ENCODE measurements at places on chromosomes 16 and 17. TPM values are rescaled to one million over a fixed set of nuclear protein-coding genes. Genes with fewer than 3 reads are reported as not detected.

GRCh38 chr17:69696650-69697049, 282.2 kb downstream of the MAP2K6 start:
- DNase-seq = no peak

- DNase-seq = no peak
These were observed 87.0 kb downstream of the ABCC1 start for GRCh38 chr16:16036359-16036792.

DNA sequence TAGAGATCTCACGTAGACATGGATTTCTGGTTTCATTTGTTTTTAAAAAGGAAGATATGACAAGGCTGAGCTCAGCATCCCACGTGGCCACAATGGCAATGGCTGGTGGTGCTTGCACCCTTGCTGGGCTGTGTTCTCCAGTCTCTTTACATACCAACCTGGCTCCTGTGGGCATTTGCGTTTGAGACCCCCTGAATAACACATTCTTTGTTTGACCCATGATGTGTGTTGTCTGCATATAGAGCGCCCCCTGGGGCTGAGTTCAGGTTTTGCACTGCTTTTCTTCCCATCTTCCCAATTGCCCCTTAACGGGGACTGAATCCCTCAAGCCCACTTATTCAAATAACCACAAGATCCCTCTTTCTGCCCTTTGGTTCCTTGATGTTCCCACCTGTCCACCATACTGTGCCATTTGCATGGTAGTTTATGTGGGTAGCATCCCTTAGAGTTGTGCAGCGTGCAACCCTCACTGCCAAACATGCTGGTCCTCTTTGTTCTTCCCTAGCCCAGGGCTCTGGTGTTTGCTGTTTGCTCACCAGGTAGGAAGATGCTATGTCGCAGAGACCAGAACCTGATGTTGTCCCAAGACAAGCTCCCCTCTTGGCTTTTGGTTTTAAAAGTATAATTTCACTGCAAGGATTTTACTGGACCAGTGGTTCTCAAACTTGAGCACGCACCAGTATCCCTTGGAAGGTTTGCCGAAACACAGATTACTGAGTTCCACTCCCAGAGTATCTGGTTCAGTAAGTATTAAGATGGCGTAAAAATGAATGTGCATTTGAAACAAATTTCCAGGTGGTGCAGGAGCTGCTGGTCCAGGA, 38.5 kb upstream of the NKD1 start:
- peak; percentile 40 for DNase-seq

DNA sequence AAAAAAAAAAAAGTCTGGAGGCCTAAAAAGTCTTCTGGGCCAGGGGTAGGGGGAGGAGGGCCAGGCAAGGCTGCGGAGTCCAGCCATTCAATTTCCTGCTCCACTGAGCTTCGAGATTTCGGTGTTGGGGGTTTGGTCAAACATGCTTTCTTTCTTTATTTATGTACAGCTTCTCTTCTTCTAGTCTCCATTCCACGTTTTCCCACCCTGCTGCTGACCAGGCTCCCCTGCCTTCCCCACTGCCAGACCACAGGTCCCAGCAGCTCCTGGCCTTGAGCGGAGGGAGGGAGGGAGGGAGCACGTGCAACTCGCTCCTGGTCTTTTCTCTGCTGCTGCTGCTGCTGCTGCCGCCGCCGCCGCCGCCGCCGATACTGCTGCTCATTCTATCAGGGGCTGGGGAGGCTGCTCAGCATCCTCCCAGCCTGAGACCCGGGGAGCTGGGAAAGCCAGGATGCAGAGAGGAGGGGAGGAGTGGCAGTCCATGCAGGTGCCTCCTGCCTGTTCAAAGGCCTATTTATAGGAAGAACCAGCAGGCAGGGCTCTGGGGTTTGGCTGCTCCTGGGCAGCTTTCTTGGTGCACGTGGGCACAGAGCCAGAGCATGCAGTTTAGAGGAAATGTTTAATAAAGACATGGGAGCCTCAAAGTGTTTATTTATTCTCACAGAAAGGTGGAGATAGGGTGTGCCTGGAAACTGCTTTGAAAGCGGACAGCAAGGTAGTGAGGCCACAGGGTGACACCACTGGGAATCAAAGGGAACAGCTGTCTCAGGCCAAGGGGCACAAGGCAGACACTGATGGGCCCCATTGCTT, 23.4 kb upstream of the ZFHX3 start:
- DNase-seq = no peak

GRCh38 chr16:23668873-23669272, 9.8 kb upstream of the PLK1 start:
- DNase-seq = no peak

DNA sequence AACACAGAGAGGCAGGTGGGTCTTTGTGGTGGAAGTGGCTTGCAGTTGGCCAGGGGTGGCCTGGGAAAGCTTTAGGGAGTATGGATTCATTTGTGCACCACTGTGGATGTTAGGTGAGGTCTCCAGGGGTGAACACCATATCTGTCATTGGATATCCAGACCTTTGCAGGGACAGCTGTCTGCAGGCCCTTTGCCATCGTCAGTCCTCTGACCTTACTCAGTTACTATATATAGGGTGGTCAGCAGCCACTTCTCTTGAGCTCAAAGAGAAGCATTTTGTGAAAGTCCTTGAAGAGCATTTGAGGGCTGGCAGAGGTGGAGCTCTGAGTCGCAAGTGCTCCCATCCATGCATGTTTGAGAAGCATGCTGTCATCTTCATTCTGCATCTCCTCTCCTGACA, 40.4 kb downstream of the TMEM11 start:
- DNase-seq = no peak

DNA sequence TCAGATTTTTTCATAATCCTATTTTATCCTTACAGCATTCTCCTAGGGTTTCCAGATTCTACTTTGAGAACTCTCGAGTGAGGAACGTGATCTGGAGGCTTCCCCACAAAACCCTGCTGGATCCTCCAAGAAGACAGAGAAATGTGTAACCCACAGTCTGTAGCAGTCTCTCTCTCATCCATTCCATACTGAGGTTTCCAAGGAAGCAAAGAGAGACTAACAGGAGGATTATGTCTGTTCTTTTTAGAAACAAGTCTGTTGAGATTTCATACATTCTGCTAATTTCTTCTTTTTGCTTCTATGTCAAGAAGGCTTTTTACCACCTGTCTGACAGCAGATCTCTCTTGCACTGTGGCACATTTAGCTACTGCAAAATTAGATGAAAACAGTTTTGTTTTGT, 18.8 kb downstream of the TMIGD1 start:
- no peak for DNase-seq

DNA sequence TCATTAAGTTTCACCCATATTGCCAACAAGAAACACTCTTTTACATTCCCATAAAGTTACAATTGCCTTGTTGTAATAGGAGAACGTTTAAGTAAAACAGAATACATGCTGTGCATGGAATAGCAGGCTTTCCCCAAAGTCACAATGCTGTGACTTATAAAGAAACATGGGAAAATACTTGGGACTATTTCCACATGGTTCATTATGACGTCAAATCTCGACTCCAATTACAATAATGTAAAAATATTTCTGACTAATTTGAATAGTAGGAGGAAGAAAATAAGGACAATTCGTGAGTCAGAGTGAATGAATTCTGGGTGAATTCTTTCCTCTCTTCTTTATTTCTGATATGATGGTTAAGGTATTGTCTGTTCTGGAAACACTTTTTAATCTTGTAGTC, 52.8 kb downstream of the CDH11 start:
- DNase-seq = peak; percentile 1

- no peak for DNase-seq
These were observed 84.3 kb downstream of the MARCHF10 start for GRCh38 chr17:62723842-62724241.

Gene DPEP2
- not detected for total RNA-seq

Gene CYTH1
- 14.0 TPM for total RNA-seq

Gene MPP2
- total RNA-seq = 0.37 TPM

Gene MPV17L
- total RNA-seq = not detected

Gene ZNF319
- 2.0 TPM for total RNA-seq

Gene GPR142
- total RNA-seq = not detected

Gene EVPLL
- not detected for total RNA-seq

All from HT1080 (cell line).